ENCODE measurements at places on chromosomes 2 and 18. TPM values are rescaled to one million over a fixed set of nuclear protein-coding genes. Genes with fewer than 3 reads are reported as not detected.

The MFSD6 gene
- total RNA-seq, result 38.3 TPM

The ANKRD39 gene
- total RNA-seq, result 26.8 TPM

The DSEL gene
- total RNA-seq, result 0.47 TPM

The KLHL30 gene
- 1.1 TPM for total RNA-seq

The SERTAD2 gene
- 6.1 TPM for total RNA-seq

The SERPINB7 gene
- 0.16 TPM for total RNA-seq

GRCh38 chr2:9428965-9429577 is 5.6 kb downstream of the CPSF3 start:
- no peak for DNase-seq

DNA sequence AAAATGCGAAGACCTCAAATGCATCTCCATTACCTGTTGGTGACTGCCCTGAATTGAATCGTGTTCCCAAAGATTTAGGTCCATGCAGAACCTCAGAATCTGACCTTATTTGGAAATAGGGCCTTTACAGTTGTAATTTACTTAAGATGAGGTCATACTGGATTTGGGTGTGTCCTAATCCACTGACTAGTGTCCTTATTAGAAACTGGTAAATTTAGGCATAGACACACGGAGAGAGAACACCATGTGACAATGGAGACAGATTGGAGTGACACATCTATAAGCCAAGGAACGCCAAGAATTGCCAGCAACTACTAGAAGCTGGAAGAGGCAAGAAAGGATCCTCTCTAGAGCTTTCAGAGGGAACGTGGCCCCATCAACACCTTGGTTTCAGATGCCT is 203.1 kb downstream of the SMAD2 start:
- DNase-seq, result no peak

DNA sequence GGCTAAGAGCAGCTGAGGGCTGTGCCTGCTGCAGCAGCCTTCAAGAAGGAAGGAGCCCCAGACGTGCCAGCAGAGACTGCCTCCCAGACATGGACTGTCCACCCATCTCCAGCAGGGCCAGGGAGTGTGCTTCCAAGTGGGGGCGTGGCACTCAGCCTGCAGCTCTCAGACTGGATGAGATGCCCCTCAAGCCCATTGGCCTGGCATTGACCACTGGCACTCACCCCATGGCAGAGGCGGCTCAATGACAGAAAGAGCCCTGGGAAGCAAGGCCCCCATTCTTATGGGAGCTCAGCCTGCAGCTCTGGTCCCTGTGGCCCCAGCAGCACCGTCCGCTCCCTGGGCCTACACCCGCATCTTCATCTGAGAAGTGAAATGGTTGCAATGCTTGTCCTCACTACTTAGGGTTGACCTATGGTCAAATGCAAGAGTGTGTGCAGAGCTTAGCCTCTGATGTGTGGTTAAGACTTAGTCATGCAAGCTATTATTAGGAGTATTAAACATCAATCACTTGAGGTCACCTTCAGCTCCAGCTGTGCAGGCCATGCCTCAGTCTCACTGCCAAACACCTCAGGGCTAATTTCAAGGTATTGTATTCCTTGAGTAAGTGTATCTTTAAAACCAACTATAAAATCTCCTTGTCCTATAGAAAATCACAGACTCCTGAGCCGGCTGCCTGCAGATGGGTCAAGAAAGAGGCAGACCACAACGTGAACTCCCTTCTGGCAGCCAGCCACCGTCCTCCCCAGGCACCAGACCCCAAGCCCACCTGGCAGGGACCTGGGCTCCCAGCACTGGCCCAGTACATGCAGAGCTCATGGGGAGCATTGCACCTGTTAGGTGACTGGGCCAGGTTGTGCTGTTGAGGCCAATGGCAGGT is 194.8 kb downstream of the NDUFA10 start:
- DNase-seq, result no peak

- DNase-seq, result no peak
These were observed 5.1 kb downstream of the SLC39A10 start for GRCh38 chr2:195662138-195662537.

DNA sequence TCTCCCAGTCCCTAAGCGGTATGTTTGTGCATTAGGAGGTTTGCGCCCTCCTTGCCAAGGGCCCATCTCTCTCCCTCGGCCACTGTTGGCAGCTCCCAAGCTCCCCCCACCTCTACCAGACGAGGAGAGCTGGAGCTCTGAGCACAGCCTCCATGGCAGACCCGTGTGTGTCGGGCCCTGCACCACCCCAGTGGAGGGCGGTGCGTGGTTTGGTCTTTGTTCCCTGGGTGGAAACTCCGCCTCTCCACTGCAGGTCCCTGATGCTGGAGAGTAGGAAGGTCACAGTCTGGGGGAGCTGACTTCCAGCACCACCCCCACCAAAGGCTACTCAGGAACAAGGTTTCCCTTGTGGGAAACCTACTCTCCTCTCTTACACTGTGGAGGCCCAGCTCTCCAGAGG is 162.6 kb upstream of the FHL2 start:
- no peak for DNase-seq

GRCh38 chr2:7857904-7858303 is 824.0 kb upstream of the ID2 start:
- DNase-seq, result no peak

DNA sequence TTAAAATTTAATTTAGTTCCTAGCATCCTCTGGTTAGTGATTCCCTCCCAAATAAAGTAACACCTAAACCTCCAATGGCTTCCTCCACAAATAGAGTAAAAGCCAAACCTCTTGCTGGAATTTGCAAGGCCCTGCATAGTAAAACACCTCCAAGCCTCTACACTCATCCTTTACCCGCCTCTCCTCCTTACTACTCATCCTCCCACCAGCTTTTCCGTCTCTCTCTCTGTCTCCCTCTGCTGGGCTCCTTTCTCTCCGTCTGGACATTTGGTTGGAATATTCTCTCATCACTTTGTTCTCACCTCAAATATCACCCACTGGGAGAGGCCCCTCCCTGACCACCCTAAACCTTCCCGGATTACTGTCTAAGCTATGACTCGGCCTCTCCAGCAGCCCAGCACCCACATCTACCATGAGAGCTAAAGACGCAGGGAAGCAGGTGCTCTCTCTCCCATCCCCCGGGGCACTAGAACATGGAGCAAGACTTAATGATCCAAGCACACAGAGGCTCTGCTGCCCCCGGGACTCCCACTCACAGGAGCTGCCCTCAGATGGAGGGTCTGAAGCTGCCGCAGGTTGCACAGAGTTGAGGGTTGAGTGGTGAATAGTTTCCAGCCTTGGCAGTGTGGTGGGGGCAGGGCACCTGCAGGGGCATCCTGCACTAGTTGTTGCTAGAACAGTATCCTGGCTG is 167.2 kb downstream of the FBXO15 start:
- peak; percentile 52 for DNase-seq

DNA sequence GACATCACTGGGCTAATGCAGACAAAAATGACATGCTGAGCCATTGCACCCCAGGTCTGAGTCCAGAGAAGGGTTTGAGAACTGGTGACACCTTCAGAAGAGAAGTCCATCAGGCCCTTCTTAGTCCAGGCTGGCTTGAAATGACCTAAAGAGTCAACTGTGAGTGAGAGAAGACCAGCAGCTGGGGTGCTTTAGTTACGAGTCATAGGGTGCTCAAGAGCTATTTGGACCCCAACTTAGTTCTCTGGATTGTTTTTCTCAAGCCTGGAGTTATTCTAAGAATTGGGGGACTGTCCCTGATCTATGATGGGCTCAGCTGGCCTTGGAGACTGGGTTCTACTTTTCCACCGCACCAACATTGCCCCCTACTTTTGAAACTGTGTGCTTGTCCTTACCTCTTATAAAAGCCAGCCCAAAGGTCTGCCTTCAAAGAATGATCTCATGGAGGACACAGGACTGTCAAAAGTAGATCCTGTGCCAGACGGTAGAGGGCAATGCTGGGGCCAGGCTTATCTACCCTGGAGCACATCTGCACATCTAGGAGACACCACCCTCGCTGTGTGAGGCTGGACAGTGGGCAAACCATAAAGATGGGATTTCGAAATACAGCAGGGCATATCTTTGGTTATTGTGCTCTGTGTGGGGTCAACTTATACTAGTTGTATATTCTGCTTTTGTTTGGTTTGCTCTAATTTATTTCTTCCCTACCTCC is 333.0 kb upstream of the SLC14A2 start:
- DNase-seq, result no peak

GRCh38 chr2:42127425-42128424 is 41.4 kb upstream of the EML4 start:
- DNase-seq, result no peak

DNA sequence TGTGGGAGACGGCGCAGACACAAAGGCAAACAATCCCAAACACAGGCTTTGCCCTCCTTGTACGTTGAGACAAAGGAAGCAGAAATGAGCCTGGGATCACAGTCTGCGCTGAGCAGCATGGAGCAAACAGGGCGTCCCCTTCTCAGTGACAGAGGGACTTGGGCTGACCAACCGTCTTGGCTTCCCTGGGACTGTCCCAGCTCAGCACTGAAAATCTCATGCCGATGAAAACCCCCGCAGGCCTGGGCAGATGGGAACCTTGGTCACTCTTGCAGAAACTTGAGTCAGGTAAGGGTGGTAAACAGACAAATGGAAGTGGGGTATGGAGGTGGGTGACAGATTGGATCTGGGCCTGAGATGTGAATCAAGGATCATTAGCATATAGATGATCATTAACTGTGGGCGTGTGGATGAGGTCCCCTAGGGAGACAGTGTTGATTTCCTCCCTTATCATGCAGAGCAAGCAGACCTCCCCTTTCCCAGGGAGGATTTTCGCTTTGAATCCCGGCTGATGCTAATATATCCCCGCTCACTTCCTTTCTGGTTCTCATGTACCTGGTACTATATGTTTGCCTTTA is 19.1 kb upstream of the SH3BP4 start:
- no peak for DNase-seq

- no peak for DNase-seq
These were observed 369.8 kb downstream of the ARHGAP15 start for GRCh38 chr2:143499061-143499460.

DNA sequence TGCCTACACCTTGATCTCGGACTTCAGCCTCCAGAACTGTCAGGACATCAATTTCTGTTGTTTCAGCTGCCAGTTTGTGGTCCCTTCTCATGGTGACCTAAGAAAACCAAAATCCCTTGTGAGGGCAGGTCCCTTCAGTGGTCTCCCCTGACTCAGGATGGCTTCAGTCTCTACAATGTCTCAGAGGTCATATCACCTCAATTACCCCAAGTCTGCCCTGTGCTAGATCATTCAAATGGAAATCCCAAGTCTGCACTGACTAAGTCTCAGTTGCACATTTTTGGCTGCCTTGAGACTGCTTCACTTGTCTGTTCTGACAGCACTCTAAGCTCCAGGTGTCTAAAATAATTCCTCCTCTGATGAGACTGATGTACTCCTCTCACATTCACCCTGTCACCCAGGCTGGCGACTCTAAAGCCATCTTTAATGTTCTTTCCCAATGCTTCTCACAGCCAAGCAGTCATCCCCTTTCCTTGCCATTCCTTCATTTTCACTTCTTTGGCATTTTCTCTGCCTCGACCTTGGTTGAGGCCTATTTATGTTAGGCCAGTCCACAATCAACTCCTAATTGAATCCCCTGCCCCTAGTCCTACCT is 470.8 kb downstream of the DLGAP1 start:
- DNase-seq, result no peak

DNA sequence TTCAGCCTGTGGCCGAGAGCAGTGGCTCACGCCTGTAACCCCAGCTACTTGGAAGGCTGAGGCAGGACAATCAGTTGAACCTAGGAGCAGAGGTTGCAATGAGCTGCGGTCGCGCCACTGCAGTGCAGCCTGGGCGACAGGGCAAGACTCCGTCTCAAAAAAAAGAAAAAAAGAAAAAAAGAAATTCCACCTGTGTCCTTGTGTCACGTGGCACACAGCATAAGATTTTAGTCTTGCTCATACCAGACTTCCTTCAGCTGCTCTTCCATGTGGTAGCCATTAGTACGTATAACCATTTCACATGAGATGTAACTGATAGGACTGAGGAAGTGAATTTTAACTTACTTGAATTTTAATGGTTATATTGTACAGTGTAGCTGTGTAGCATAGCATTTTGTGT is 4.0 kb downstream of the NOP58 start:
- DNase-seq, result no peak

GRCh38 chr18:76558881-76559667 is 64.0 kb upstream of the ZNF516 start:
- DNase-seq, result peak; percentile 44

- DNase-seq, result no peak
These were observed 17.4 kb upstream of the CHAC2 start for GRCh38 chr2:53750041-53750768.

GRCh38 chr2:142061733-142062132 is 69.1 kb downstream of the LRP1B start:
- no peak for DNase-seq

GRCh38 chr2:42877511-42877910 is 85.1 kb upstream of the HAAO start:
- no peak for DNase-seq

DNA sequence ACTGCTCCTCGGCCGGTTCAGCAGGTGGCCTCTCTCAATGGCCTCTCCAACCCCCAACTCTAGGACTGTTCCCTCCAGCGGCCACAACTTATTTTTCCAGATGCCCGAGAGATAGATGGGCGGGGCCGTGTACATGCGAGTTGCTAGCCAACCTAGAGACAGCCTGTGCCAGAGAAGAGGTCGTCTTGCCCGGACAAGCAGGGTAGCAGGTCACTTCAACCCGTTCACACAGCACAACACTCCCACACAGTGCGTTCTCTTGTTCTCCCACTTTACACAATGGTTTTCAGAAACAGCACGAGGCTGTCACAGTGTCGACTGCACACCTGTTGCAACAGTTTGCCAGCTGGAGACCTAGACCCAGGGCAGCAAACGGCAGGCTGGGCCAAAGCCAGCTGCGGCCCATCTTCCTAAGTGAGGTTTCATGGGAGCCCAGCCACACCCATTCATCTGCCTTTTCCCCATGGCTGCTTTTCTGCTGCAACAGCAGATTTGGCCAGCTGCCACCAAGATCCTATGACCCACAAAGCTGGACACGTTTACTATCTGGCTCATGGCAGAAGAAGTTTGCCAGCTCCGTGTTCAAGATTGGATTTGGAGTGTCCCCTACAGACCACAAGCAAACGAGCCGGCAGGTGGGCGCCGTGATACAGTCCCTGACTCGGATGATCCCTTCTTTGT is 7.3 kb upstream of the PRLH start:
- peak; percentile 20 for DNase-seq

DNA sequence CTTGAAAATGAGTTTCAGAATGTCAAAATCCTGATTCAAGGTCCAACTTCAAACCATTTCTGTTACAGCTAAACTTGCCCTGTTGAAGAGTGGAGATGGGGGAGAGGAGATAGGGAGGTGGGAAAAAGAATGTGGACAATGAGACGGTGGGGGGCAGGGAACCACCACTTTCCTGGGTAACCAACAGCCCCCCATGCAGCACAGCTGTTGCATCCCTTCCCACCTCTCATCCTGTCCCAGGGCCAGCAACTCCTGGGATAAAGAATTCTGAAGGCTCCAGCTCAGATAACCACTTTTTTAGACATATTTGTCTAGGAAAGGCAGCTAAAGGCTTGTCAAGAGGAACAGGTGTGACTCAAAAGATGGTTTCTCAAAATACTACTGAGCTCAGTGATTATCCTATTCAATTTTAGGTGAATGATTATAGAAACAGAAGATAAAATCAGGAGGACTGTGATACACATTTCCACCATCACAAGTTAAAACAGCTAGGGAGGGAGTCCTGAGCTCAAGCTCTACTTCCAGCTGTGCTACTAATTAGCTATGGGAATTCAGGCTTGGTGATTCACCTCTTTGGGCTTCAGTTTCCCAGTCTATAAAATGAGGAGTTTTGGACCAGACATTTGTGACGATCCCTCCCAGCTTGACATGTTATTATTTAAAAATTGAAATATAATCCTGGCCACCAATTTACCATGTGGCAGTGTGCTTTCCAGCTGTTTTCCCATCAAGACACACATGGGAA is 36.3 kb downstream of the HDHD2 start:
- DNase-seq, result no peak

All from HT-29 (cell line).